ENCODE measurements at places on chromosomes 1 and 21. TPM values are rescaled to one million over a fixed set of nuclear protein-coding genes. Genes with fewer than 3 reads are reported as not detected.

- no peak for DNase-seq
Observed at GRCh38 chr1:9505143-9505542, 34.1 kb upstream of the SLC25A33 start.

GRCh38 chr21:33478182-33478581 lies 1.6 kb downstream of the TMEM50B start:
- DNase-seq: no peak

DNA sequence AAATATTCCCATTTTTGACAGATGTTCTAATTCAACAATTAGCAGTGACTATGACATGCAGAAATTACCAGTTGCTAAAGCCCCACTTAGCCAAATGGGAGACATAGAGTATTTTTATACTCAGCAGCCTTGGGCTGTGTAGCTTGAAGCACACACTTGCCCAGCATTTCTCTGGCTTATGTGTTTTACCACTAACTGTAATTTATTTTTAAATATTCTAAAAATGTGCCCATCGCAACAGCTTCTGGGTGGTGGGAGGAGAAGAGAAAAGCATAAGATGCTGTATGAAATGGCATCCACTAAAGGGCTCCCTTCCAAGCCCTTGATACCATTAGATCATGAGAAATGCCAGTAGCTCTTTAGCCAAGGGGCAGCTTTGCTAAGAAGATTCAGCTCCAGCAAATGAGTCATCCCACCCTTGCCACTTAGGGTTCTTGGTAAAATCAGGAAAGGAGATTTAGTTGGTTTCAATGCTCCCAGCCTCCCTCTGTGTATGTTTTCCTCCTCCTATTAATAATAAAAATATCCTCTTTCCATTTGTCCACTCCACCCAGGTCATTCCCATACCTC lies 462.7 kb upstream of the DEPDC1 start:
- DNase-seq: no peak

GRCh38 chr1:246797157-246797556 lies 72.9 kb downstream of the SCCPDH start:
- DNase-seq: no peak

DNA sequence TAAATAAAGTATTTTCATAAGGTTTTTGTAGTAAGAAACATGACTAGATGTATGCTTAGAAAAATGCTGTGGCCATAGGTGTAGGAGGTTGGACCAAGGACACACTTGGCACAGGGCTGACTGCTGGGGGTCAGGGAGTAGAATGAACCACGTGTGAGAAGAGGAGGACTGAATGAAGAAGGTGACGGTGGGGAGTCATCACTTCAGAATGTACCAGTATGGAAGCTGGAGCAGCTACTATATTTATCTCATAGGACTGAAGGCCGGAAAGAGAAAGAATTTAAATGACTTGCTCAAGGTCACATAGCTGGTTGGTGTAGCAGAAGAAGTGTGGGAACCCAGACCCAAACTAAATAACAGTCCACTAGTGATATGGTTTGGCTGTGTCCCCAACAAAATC lies 79.8 kb upstream of the HAO2 start:
- DNase-seq: no peak

DNA sequence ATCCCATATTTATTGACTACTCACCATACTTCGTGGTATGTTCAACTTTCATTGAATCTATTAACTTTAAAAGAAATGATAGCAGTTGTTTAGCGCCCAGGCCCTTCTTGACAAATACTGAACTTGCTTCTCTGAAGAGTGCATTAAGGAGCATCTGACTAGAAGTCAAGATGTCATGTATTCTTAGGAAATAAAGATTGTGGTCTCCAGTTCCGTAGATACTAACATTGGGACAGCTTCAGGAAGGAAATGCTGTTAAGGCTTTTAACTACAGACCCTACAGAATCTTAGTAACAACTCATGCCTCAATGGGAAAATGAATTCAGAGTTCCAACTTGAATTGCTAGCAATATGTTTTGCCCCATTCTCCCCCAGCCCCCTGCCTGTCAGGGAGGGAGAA lies 14.8 kb downstream of the LYST start:
- DNase-seq: no peak

DNA sequence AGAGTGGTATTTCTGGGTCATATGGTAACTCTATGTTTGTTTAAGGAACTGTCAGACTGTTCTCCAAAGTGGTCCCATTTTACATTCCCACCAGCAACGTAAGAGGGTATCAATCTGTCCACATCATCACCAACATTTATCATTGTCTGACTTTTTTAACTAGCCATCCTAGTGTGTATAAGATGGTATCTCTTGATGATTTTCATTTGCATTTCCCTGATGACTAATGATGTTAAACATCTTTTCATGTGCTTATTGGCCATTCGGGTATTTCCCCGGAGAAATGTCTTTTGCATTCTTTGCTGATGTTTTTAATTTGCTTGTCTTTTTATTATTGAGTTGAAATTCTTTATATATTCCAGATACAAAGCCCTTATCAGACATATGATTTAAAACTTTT lies 370.1 kb upstream of the NR5A2 start:
- no peak for DNase-seq

Gene TUT4
- total RNA-seq: 159 TPM

Gene GPR25
- not detected for total RNA-seq

Gene CELF3
- 31.4 TPM for total RNA-seq

Gene TRIM33
- 85.6 TPM for total RNA-seq

Gene LDLRAD2
- not detected for total RNA-seq
